ENCODE measurements at places on chromosomes 7 and 10. TPM values are rescaled to one million over a fixed set of nuclear protein-coding genes. Genes with fewer than 3 reads are reported as not detected.
A peak's percentile ranks its signal among the peaks of the same experiment; 100 is the strongest.

- DNase-seq = no peak
Observed at GRCh38 chr7:123338688-123339087, 138.9 kb upstream of the SLC13A1 start.

The CDHR1 gene
- 1.4 TPM for total RNA-seq

GRCh38 chr7:24715661-24716479, 41.4 kb downstream of the GSDME start:
- DNase-seq = peak; percentile 17

GRCh38 chr10:27490807-27491206, 13.3 kb upstream of the RAB18 start:
- no peak for DNase-seq

DNA sequence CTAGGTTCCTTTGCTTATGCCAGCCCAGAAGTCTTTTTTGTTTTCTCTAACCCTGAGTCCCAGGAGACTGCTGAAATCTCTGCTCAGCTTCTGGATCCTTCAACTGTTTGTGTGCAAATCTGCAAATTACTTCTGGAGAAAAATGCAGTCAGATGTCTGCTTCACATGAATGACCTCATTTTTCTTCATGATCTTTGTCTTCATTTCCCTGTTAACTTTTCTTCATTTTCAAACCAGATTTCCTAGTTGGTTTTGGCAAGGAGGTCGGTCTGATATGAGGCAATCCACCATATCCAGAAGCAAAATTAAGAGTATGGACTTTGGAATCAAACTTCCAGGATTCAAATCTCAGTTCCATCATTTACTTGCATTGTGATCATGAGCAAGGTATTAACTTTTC, 66.8 kb downstream of the ZNF503 start:
- no peak for DNase-seq

Measured in activated naive CD4-positive, alpha-beta T cell treated with anti-CD3 and anti-CD28 coated beads for 36 hours (primary cell).